Bronchial epithelial cell (primary cell): ENCODE measurements at places on chromosomes 4 and X. TPM values are rescaled to one million over a fixed set of nuclear protein-coding genes. Genes with fewer than 3 reads are reported as not detected.

The MAP7D3 gene
- 3.2 and 5.1 TPM in 2 replicates for total RNA-seq

The TMEM35A gene
- not detected in 2 replicates for total RNA-seq

The C4orf51 gene
- not detected in 2 replicates for total RNA-seq

The SPANXD gene
- not detected in 2 replicates for total RNA-seq

The LAMTOR3 gene
- 45.4 and 64.2 TPM in 2 replicates for total RNA-seq

The PIN4 gene
- 10.3 and 13.1 TPM in 2 replicates for total RNA-seq

The PPP1R3F gene
- total RNA-seq, result 1.8 and 2.9 TPM in 2 replicates

- no peak for DNase-seq
Observed at GRCh38 chr4:36337665-36338185, 56.3 kb downstream of the DTHD1 start.

DNA sequence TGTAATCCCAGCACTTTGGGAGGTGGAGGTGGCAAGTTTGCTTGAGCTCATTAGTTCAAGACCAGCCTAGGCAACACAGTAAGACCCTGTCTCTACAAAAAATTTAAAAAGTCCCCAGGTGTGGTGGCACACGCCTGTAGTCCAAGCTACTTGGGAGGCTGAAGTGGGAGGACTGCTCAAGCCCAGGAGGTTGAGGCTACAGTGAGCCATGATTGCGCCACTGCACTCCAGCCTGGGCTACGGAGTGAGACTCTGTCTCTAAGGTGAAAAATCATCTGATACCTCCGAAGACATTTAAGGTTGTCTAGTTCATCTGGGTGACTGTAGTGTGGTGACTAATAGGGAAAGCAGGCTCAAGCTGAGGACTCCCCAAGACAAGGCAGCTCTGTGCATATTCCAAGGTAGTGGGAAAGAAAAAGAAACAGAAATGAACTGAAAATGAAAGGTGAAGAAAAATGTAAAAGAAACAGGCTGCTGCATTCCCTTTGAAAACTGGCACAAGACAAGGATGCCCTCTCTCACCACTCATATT, 23.3 kb downstream of the FRYL start:
- peak; percentile 87 for DNase-seq

DNA sequence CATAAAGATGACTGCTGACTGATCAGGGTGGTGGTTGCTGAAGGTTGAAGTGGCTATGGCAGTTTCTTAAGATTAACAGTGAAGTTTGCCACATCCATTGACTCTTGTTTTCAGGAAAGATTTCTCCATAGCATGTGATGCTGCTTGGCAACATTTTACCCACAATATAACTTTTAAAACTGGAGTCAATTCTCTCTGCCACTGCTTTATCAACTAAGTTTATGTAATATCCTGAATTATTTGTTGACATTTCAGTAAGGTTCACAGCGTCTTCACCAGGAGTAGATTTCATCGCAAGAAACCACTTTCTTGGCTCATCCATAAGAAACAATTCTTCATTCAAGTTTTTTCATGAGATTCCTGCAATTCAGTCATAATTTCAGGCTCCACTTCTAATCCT, 166.5 kb upstream of the SPRY1 start:
- DNase-seq, result no peak

DNA sequence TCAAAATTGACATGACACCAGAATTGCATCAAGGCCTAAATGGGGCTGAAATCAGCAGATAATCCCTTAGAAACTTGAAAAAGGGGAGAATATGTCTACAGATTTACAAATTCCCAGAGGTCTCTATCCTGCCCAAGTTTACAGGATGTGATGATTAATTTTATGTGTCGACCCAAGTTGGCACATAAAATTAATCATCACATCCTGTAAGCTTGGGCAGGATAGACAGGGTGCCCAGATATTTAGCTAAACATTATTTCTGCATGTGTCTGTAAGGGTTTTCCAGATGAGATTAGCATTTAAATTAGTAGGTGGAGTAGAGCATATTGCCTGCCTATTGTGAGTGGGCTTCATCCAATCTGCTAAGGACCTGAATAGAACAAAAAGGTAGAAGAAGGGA, 52.3 kb downstream of the ARHGEF6 start:
- DNase-seq, result no peak

- no peak for DNase-seq
Observed at GRCh38 chr4:169407217-169407845, 136.6 kb upstream of the SH3RF1 start.

DNA sequence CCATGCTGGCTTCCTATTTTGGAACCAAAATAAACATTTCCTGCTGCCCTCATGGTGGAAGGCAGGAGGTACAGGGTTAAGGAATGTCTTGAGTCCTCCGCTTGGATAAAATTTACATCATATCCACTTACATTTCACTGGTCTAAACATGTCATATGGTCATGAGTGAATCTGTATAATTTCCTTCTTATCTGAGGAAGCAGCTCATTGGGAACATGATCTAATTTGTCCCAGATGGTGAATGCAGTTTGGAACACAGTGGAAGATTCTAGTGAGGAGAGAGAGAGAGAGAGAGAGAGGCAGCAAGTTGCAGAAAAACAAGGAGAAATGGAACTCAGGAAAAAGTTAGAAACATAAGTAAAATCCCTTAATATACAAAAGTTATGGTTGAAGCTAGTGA, 46.8 kb downstream of the MXRA5 start:
- no peak for DNase-seq

DNA sequence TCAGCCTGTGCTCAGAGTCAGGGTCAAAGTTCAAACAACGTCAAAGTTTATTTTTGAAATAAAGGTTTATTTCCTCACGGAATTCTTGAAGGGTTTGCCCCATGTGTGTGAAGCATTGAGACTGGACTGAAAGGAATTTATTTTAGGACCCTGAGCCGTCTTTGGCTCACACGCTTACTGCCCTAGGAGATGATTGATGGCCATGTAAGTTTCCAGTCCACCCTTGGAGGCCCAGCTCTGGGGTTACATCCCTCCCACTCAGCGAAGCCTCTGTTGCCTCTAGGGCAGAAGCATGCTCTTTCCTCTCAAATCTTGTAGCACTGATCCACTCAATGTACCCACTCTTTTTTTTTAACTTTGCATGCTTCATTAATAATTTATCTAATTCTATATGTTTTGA, 4.5 kb upstream of the NHSL2 start:
- no peak for DNase-seq

DNA sequence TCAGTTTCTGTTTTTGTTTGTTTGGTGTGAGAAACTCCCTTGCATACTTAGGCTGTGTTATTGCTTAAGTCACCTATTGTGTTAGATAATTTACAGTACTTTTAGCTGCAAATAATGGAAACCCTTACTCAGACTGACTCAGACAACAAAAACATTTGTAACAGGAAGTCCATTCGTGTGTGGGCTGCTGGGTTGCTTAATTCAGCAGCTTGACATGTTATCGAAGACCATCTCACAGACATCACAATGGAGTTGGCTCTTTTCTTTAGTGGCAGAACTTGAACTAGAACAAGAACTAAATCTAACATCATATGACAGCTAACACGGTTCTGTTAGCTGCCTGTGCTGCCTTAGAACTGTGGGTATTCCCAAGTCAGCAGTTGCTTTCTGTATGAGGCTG, 9.9 kb upstream of the GABRE start:
- peak; percentile 92 for DNase-seq

- no peak for DNase-seq
Observed at GRCh38 chrX:31236231-31236630, 164.4 kb upstream of the FTHL17 start.

- peak; percentile 6 for DNase-seq
Observed at GRCh38 chr4:145177511-145177905, 2.9 kb downstream of the OTUD4 start.

GRCh38 chr4:119032921-119033685, 102.5 kb upstream of the MYOZ2 start:
- no peak for DNase-seq

DNA sequence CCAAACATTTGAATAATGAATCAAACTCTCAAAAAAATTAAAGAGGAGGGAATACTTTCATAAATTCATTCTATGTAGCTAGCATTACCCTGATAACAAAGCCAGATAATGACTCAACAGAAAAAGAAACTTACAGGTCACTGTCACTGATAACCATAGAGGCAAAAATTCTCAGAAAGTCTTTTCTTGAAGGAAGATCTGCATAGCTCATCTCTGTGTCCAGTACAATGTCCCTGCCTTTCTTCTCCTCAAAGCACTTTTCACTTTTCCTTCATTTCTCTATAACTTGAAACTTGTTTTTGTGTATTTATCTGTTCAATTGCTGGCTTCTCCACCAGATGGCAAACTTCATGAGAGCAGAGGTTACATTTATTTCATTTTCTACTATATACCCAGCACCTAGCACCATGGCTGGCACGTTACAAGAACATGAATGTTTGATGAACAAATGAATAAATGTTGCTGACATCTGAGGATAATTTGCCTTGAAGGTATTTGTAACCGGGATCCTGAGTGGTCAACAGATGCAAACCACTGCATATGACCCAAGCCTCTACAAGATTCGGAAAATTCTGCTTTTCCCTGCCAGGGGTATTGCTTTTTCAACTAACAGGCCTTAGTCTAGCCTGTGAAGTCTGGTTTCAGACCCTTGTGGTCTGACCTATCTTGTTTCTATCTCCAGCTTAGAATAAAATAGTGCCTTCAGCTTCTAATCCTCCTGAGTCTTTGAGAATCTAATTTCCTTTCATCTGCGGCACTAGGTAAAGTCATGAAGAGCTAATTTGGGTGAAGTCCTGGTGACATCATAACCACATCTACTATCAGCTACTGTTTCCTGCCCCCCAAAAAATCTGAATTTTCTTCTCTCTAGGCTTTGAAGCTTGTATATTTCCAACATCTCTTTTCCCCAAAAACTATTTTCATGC, 52.5 kb upstream of the ANTXR2 start:
- DNase-seq, result peak; percentile 55

DNA sequence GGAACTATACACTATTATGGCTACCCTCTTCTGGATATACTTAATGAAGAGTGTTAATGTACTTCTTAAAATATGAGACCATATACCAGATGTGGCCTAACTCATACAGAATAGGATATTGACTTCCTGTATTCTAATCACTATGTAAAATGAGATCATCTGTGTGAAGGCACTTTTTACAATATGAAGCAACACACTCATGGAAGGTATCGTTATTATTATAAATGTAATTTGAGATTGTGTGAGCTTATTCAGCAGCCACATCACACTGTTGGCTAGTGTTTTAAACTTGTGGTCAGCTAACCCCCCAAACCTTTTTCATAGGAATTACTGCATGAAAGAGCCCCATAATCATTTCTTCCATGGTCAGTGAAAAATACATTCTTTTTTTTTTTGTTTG, 281.8 kb upstream of the TEX13A start:
- DNase-seq, result peak; percentile 63

DNA sequence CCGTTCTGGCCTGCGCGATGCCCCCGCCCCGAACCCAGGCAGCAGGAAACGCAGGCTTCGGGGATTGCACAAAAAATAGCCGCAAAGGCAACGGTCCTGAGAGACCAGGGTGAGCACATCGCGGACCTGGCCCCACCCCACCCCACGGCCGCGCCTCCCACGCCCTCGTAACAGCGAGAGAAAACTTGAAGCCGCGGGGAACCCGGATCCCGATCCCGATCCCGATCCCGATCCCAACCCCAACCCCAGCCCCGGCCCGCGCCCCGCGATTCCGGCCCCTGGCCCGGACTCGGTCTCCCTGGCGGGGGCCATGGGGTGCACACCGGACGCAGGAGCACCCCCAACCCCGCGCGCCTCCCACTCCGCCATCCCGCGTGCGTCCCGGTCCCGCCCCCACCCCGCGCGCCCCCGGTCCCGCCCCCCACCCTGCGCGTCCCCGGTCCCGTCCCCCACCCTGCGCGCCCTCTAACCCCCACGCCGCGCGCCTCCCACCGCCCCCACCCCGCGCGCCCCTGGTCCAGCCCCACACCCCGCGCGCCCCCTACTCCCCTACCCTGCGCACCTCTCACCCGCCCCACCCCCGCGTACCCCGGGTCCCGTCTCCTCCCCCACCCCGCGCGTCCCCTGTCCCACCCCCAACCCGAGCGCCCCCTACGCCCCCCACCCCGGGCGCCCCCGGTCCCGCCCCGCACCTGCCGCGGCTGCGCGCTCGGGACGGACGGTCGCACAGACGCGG, 29.0 kb downstream of the NOP14 start:
- DNase-seq, result no peak

GRCh38 chr4:39353478-39354253, 12.5 kb downstream of the RFC1 start:
- DNase-seq, result peak; percentile 72

DNA sequence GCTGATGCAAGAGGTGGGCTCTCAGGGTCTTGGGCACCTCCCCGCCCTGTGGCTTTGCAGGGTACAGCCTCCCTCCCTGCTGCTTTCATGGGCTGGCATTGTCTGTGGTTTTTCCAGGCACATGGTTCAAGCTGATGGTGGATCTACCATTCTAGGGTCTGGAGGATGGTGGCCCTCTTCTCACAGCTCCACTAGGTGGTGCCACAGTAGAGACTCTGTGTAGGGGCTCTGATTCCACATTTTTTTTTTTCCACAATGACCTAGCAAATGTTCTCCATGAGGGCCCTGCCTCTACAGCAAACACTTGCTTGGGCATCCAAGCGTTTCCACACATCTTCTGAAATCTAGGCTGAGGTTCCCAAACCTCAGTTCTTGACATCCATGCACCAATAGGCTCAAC, 657.9 kb upstream of the CT83 start:
- DNase-seq, result no peak

DNA sequence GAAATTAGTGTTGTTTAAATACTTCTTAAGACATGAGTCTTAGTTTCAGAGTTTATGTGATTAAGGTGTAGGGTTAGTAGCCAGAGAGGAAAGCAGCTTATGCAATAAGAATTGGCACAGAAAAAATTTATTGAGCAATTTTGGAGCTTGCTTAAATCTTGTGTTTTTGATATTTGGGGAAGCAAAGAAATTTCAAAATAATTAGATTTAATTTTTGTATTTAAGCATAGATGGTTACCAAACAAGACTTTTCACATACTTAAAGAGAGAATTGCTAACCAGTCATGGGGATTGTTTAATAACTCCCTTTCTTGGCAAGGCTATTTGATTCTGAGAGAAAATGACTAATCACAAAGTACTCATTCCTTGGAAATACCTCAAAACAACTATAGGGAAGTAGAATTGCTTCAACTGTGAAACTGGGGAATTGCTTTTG, 202.0 kb upstream of the GRID2 start:
- DNase-seq, result peak; percentile 72

DNA sequence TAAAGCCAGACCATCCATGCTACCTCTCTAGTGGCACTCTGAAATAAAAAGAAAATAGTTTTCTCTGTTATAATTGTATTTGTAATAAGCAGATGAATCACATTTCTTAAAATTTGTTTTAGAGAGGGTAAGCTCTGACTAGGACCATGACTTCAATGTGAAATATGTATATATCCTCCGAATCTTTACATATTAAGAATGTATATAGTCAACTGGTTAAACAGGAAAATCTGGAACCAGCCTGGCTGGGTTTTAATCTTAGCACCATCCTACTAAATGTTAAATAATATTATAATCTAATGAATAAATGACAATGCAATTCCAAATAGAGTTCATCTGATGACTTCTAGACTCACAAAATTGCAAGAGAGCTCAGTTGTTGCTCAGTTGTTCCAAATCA, 1.5 kb downstream of the FGB start:
- DNase-seq, result peak; percentile 75

DNA sequence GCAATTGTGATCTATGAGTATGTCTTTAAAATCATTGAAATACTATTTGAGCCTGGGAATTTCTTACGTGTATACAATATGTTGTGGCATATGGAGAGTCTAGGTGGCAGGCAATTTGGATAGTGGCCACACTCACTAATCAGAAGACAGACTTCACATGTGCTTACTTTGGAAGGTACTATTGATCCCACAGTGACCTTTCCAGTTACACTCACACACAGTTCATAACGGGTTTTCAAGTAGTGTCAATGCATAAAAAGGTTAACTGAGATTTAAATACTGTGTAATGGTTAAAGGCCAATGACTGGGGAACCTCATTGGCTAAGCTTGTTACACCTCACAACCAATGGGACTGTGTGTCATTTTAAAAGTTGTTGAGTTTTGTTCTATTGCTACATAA, 783.2 kb downstream of the RPA4 start:
- no peak for DNase-seq
